Stimulated activated CD8-positive, alpha-beta memory T cell treated with anti-CD3 and anti-CD28 coated beads, Interleukin-4, amount 100 ng/mL, for 4 hours (primary cell): ENCODE measurements at places on chromosomes 1 and 21.

DNA sequence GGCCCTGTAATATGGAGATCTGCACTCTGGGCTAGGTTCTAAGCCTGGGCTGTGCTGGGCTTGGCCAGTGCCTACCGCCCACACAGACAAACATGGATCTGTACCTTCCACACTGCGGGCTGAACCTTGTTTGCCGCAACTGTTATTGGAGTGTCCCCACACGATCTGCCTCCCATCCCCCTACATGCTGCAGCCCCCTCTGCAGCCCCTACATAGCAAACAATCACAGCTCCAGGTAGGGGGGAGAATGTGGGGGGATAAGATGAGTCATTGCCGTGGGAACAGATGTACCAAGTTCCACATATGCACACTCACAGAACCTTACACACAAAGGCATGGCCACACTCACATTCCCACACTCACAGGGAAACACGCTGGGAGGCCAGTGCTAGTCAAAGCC, 2.1 kb upstream of the HCRTR1 start:
- no peak for DNase-seq

- no peak for DNase-seq
These were observed 135.9 kb downstream of the TPR start for GRCh38 chr1:186239171-186239570.

- DNase-seq, result peak; percentile 27
These were observed 138.5 kb downstream of the CLIC6 start for GRCh38 chr21:34807146-34807880.

DNA sequence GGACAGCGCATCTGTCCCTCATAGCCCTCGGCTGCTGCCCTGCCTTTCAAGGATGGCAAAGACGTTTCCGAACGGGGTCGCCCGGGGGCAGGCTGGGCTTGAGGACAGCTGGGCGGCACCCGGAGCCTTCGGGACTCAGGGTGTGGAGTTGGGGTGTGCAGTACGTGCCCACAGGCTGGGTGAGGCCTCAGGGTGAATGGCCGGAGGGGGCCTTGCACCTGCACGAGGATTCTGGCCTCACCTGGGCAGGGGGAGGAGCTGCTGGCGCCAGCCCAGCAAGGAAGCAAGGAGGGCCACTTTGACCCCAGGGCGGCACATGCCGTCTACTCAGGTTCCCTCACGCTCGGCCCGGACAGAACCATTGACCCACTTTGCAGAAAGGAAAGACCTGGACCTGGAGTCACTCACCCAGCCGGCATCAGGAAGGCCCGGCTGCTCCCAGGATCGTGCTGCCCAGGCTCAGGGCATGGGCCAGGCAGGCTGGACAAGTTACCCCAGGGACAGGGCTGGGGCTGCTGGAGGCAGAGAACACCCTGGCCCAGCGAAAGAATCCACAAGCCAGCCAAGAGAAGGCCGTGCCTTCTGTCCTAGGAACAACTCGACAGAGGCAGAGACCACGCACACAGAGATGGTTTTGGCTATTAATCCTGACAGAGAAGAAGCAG, 65.1 kb upstream of the TTC34 start:
- DNase-seq, result no peak

DNA sequence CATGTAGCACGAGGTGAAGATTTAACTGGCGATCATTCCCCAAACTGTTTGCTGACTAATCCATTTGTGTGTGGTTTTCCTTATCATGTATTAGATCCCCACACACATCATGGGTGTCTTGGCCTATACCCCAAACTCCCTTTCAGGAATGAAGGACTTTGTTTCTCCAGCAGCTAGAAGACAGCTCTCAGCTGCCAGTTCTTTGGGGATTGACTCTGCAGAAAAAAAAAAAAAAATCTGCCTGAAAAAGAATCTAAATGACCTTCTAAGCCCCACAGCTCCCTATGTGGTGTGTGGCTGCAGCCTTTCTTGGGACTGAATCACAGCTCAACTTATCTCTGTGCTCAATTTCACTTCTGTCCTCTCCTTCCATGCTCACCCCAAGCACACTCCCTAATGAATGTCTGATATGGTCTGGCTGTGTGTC, 256.3 kb upstream of the DUSP10 start:
- no peak for DNase-seq

DNA sequence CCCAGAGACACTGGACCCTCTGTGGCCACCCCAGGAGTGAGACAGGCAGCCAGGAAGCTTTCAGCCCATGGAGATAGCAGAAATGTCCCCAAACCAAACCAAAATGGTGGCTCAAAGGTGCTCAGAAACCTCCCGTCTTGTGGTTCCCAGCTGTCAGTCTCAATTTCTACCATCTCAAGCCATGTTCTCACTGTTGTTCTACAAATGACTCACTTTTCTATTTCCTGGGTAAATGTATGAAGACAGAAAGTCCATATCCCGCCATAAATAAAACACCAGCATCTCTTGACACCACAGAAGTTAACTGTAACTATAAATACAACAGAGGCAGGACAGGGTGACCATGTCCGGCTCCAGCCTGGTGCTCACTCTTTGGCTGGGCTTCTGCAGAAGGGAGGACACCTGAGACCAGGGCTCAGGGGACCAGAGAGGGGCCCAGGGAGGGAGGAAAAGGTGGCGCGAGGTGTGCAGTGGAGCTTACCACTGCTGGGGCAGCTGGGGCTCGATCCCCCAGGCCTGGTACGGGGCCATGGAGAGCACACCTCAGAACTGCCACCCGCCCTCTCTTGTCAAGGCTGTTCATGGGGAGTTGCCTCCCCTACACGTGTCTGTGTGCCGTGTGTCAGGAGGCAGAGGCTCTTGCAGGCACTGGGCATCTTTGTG, 43.6 kb downstream of the EPHB2 start:
- no peak for DNase-seq

GRCh38 chr1:8598060-8598724, 219.2 kb downstream of the RERE start:
- no peak for DNase-seq

DNA sequence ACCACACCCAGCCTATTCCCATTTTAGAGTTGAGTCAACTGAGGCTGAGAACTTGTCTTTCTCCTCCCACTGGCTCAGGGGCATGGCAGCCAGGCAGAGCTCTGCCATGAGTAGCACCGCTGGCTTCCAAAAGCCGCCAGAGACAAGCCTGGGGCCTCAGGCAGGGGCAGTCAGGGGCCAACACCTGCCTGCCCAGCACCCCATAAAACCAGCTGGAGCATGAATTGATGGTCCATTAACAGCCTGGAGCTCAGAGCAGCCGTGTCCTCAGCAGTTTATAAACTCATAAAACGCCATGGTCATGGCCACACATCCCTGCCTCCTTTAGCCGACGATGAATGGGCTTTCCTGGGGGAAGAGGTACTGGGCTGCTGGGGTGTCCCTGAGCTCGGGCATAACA, 50.6 kb upstream of the PAX7 start:
- DNase-seq, result no peak

DNA sequence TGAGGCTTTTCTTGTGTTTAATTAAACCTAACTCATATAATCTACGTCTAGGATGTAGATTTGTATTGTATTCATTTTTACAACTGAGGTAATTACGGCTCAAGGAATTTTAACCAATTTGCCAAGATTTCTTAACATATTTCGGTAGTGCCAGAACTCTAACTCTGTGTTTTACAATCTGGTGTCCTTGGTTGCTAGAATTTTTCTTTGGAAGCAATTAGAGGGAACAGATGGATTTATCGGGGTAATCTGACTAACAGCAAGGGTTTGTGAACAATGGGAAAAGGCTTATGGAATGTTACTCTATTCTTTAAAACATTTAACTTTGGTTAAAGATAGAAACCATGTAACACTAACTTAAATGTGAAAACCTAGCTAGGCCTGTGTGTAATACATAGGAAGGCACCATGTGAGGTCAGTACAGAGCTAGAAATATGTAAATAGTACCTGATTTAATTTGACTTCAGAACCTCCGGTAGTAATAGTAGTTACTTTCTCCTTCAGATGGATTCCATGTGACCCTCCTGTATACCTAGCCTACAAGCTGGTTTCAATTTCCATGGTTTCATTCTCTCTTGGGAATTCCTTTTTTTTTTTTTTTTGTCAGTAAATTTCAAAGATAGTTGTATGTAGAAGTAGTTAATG, 1.2 kb downstream of the MTF2 start:
- DNase-seq, result no peak

GRCh38 chr1:206505702-206506355, 1.5 kb upstream of the RASSF5 start:
- DNase-seq, result no peak

- no peak for DNase-seq
These were observed 1.2 kb downstream of the RNASEL start for GRCh38 chr1:182587666-182588499.

- DNase-seq, result no peak
These were observed 7.0 kb upstream of the TAL1 start for GRCh38 chr1:47238935-47239592.

GRCh38 chr1:52240592-52241210, 98.8 kb downstream of the ZFYVE9 start:
- no peak for DNase-seq

DNA sequence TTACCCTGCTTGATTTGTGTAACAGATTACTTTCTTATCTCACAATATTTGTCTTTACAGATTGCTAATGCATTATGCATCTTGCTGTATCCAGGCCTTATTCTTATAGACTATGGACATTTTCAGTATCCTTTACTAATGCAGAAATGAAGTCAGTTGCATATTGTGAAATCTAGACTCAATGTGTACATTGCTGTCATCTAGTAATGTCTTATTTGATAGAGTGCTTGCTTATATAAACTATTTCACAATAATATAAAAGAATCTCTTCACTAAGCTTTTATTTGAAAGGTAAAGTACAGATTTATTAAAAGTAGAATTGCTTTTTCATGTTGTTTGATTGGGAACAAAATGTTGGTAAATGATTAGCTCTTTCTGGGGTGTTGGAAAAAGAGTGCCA, 39.6 kb downstream of the ALG6 start:
- no peak for DNase-seq

DNA sequence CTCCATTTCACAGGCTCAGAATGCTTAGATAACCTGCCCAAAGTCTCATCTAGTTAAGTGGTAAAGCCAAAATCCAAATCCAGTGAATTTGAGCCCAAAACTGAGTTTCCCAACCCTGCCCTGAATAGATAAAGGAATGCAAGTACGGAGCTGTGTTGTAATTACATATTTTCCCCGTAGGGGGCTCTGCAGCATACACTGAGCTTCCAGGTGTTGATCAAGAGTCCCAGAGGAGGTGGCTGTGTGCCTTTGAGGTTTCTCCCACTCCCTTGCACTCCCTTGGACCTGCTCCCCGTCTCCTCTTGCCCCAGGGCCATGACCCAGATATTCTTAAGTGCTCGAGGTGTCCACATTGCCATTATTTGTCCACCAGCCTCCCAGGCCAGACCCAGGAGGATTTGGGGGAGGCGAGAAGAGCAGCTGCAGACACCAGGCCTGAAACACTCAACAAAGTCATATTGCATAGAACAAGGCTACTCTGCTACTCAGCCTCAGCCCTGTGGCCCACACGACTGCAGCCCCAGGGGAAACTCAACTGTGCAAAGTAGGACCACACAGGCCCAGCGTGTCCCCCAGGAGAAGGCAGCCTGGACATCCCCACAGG, 18.4 kb upstream of the LY9 start:
- DNase-seq, result no peak

GRCh38 chr1:57752843-57753242, 329.0 kb upstream of the DAB1 start:
- no peak for DNase-seq

GRCh38 chr21:36241717-36242116, 78.3 kb upstream of the MORC3 start:
- DNase-seq, result no peak

DNA sequence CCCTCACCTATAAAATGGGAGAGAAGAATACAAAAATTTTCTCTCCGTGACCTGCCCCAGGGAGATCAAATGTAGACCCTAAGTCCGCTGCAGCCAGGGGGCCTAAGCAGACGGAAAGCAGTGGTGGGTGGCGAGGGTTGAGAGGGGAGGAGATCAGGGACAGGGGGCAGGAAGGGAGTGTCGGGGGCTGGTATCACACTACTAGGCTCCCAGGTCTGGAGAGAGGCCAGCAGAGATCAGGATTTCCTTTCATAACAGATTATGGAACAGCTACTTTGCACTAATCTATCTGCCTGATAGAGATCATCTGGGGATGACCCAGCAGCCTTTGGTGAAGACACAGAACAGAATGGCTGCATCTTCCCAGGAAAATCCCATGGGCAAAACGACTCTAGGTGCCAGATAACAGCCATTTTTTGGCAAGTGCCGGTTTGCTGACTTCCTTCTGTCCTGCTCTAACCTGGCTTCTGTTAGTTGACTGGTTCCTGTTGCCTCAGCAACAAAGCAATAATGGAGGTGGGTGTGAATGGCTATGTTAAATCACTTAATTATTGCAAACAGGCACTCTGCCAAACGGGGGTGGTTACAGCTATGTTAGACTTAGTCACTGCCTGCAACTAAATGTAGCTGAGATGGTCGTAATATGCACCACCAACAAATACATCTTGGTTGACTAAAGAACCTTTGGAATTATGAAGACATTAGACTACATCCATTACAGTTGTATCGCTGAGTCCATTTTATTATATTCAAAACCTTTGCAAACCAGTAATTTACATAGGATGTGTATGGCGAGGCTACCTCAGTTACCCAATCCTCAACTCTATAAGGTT, 30.0 kb upstream of the EPS8L3 start:
- peak; percentile 26 for DNase-seq

DNA sequence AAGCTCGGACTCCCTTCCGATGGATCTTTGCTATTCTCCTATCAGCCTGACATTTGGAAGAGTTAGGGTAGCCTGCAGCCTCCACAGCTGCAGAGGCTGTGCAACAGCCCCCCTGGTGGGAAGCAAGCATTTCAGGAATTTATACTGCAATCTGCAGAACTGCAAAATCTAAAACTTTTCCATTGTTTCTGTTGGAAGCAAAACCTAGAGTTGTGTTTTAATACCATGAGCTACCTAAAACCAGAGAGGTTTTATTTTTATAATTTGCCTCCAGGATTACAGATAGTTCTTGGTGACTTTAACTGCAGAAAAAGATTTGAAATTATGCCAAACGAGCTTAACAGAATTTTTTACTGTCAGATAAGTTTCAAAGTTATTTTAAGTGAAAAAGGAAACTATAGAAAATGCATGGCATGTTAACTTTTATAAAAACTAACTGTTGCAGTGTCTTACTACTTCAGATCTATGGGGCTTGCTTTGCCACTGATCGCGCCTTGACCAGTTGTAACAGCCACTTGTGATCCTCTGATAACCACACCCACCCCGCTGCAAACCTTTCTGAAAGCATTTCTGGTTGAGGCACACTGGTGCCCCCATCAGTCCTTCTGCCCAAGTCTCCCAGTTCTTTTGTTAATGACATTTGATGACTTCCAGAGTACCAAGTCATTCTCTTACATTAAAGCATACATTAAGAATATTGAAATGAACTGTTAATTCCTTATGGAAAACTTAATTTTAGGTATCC, 64.8 kb downstream of the PRDM2 start:
- no peak for DNase-seq

- no peak for DNase-seq
These were observed 3.1 kb downstream of the CCDC190 start for GRCh38 chr1:162857850-162858249.
